Progenitor cell of endocrine pancreas (in vitro differentiated cells): ENCODE measurements at places on chromosomes 12 and 14. TPM values are rescaled to one million over a fixed set of nuclear protein-coding genes. Genes with fewer than 3 reads are reported as not detected.

GRCh38 chr12:49092086-49092815 lies 2.4 kb downstream of the DHH start:
- DNase-seq, result peak; percentile 35

DNA sequence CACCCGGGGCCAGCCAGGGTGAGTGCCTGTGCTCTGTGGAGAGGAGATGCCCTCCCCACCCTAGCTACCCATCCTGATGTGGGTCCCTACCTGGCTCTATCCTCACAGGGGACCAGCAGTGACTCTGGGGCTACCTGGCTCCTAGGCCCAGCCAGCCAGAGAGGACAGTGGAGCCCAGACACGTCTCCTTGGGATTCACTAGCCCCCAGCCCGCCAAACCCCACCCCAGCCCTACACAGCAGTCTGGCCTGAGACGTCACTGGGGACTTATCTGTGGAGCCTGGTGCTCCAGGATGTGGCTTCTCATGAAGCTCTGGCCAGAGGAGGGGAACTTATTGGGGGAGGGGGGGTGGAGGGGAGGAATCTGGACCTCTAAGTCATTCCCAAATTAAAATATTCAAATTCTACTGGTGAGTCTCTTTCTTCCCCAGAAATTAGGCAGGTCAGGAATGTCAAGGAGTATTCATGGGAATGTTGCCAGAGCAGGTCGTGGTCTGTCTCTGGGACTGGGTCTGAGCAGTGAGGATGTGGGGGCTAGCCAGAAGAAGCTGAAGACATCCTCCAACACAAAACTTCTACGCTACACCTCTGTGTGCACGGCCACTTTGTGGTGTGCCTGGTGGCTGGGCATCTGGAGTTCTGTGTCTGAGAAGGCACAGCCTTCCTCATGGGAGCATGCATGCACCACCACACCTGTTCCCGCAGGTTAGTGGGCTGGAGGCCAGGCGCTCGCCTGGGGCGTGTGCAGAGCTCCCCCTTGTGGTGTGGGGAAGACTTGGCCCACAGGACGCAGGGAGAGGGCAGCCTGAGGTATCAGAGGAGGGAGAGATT lies 2.7 kb downstream of the CMTM5 start:
- peak; percentile 65 for DNase-seq

DNA sequence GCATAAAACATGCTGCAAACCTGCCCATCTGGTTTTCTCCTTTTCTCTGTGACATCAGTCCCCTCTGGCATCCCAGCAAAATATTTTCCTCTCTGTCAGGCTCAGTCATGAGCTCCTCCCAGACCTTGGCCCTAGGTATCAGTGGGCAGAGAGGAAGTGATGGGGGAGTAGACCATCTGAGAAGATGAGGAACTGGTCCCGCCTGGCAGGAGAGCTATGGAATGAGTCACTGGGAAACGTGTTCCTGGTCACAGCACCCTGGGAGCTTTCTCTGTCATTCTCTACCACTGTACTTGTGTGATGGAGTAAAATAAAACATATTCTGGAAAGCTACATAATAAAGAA lies 5.0 kb upstream of the SRSF9 start:
- DNase-seq, result no peak

DNA sequence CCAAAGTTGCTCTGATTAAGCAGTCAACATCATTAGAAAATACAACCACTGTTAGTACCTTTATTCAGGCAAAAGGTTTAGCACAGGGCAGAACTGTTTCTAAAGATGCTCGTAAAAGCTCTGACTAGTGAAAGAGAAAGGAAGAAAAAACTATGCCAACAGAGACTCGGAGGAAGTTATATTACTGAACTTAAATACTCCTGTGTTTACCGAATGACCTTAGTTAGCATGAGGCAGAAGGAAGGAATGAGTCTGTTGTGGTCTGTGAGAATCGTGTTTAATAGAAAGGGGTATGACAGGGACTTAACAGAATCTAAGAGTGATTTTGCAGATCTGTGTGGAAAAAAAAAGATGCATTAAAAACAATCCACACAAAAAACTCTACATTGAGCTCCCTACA lies 84.1 kb upstream of the OVCH1 start:
- DNase-seq, result no peak

- no peak for DNase-seq
Observed at GRCh38 chr12:28127455-28127854, 62.8 kb upstream of the CCDC91 start.

DNA sequence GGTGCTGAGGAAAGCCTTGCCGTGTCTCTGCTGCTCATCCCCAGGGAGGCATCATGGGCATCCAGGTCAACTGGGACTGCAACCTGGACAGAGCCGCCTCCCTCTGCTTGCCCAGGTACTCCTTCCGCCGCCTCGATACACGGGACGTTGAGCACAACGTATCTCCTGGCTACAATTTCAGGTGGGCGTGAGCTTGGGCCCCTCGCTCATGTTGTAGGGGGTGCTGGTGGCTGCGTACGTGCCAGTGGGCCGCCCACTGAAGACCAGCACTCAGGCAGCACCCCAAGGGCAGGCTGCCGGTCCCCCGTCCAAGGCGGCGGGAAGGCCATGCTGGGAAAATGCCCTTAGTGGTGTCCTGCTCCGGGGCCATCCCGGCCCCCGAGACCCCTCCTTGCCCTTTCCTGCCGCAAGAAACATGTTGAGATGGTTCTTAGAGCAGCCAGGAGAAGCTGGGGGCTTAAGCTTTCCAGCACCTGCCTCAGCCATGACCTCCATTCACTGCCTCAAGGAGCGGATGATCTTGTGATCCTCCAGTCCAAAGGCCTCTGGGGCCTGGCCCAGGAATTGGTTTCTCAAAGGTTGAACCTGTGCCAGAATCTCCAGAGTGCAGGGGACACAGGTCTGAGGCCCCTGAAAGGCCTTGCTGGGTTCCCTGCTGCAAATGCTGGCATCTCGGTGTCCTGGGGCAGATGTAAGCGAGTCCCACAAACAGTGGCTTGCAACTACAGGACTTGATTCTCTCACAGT lies 19.2 kb downstream of the P2RX4 start:
- no peak for DNase-seq

Gene RIMBP2
- 31.1 and 31.6 TPM in 2 replicates for total RNA-seq

Gene CD163L1
- total RNA-seq, result 1.1 TPM in 2 replicates

Gene KLRB1
- not detected in 2 replicates for total RNA-seq
